ENCODE measurements at places on chromosomes 6 and 20. TPM values are rescaled to one million over a fixed set of nuclear protein-coding genes. Genes with fewer than 3 reads are reported as not detected.

Gene TAF11
- 31.0 TPM for total RNA-seq

DNA sequence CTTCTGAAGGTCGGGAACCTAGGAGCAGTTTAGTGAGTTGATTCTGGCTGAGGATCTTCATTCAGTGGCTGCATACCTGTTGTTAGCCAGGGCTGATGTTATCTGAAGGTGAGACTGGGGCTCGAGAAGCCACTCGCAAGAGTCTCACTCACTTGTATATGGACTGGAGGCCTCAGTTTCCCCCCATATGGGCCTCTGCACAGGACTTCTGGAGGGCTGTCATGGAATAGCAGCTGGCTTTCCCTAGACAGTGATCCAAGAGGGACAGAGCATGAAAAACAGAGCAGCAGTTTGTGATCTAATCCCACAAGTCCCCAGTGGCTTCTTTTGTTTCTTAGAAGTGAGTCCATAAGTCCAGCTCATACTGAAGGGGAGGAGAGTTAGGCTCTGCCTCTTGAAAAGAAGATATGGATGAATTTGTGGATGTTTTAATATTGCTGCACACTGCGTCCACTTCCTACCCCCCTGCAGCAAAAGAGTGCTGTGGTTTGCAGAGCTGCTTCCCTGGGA lies 623.4 kb downstream of the CDH26 start:
- peaks cover 3% of the 10 kb centered on the region for H3K27me3 ChIP-seq
- no peaks in the 10 kb centered on the region for H3K36me3 ChIP-seq
- H3K4me3 ChIP-seq, result no peak overlapping the region
- no peaks in the 10 kb centered on the region for H3K4me1 ChIP-seq
- DNase-seq, result no peak

Gene UST
- total RNA-seq, result 3.1 TPM

Gene ASIP
- total RNA-seq, result not detected

Gene MCUR1
- total RNA-seq, result 18.4 TPM

DNA sequence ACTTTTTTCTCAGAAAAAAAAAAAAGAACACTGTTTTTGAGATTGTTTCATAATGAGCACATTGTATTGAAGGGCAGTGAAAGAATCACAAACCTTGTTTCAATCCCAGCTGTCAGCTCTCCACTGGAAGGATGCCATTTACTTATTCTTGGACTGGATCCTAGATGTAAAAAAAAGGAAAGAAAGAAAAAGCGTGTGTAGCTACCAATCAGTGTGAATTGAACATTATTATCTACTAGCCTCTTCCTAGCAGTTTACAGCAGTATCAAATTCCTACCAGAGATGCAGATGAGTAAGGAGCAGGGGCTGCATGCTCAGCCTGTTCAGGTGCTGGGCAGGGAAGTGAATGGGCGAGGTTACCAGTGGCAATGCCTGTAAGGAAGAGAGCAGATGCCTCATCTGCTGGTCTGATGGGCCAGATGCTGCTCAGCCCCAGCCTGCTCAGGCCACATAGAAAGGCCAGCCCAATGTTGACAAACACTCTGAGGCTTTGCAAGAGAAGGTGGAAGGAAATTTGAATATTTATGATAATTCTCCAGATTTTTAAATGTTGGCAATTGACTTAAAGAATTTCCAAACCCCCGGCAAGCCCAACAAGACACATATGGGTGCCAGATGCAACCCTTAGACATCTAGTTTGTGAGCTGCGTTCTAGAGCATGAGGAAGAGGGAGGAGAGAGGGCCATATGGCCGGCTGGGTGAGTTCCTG lies 189.5 kb downstream of the IBTK start:
- no peak for DNase-seq
- H3K4me1 ChIP-seq, result no peaks in the 10 kb centered on the region
- H3K27ac ChIP-seq, result no peak overlapping the region

DNA sequence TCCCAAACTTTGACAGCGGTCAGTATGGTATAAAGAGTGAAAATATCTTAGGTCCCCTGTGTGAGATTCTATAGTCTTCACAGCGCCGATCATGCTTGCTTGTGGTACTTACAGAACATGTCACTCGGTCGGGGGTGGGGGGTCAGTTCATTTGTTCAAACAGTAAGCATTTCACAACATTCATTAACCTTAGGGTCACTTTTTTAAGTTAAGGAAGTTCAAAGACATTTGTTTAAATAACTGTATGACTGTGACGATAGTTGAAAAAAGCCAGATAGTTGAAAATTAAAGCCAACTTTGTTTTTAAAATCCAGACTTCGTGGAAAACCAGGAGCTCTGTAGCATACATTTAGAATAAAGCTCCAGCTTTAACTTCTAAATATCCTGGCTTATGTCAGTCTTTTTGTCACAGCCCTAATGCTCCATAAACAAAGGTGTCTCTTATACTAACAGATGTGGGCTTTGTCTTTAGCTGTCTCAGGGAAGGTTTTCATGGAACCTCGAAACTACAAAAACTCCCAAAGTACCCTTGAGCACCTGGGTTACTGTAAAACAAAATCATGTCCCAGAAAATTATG lies 57.9 kb upstream of the PHACTR2 start:
- peaks cover 4% of the 10 kb centered on the region for H3K4me1 ChIP-seq
- peaks cover 4% of the 10 kb centered on the region for H3K27me3 ChIP-seq
- DNase-seq, result no peak
- H3K27ac ChIP-seq, result no peak overlapping the region
- no peak overlapping the region for H3K4me3 ChIP-seq

DNA sequence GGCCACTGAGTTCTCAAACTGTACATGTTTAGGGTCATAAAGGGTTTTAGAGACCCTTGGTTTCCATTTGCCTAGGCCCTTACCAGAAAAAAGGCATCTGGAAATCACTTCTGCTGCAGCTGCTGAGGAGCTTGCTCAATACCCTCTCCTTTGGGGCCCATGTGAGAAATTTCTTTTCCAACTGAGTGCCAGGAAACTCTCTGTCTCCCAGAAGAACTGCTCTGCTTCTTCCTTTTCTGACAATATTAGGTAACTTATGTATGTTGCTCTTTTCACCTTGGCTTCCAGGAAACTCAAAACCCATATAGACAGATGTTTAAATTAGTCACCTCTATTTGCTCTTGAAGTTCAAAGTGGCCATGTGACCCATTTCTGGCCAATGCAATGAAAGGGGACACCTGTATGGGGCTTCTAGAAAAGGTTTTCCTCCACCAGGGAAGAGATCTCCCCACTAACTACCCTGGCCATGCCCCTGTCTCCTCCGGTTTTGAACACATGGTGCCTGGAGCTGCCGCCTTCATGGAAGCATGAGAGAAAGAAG lies 121.6 kb downstream of the PREX1 start:
- H3K4me3 ChIP-seq, result peak overlapping the region; percentile 60
- no peaks in the 10 kb centered on the region for H3K27me3 ChIP-seq
- no peak for DNase-seq
- peaks cover 55% of the 10 kb centered on the region for H3K36me3 ChIP-seq

DNA sequence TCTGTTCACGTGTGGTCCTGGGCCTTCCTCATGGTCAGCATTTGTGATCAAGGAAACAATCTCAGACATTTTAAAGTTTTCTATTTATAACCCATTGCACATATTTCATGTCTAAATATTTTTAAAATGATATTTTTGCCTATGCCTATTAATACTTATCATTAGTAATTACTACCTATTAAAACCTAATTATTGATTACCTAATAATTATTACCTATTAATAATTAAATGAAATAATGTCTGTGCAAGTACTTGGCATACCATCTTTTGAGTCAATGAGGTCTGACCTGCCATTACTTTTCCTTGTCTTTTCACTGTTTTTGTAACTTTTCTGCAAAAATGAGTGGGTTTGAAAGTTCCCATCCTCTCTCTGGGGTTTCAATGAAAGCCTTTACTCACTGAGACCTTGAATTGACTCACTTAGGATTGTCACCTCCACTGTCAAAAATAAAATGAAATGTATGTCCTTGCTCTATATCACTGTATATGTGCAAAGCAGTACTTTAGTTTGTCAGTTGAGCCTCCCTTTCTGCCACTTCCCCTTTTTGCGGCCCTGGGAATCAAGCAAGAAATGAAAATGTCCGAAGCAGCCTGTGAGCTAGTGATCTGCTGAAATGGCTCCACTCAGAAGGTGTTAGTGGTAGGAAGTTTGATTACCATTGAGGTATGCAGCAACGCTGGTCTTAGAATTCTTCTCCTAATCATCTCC lies 87.8 kb downstream of the L3MBTL3 start:
- DNase-seq, result no peak
- H3K36me3 ChIP-seq, result peaks cover 56% of the 10 kb centered on the region
- peaks cover 1% of the 10 kb centered on the region for H3K4me1 ChIP-seq
- H3K27me3 ChIP-seq, result no peaks in the 10 kb centered on the region
- H3K27ac ChIP-seq, result no peak overlapping the region

Data from activated naive CD8-positive, alpha-beta T cell treated with anti-CD3 and anti-CD28 coated beads, Interleukin-2, amount 10 ng/mL, durations not matched to agents 7 days and 5 days (primary cell).